ENCODE measurements at places on chromosomes 6 and 20. TPM values are rescaled to one million over a fixed set of nuclear protein-coding genes. Genes with fewer than 3 reads are reported as not detected.

DNA sequence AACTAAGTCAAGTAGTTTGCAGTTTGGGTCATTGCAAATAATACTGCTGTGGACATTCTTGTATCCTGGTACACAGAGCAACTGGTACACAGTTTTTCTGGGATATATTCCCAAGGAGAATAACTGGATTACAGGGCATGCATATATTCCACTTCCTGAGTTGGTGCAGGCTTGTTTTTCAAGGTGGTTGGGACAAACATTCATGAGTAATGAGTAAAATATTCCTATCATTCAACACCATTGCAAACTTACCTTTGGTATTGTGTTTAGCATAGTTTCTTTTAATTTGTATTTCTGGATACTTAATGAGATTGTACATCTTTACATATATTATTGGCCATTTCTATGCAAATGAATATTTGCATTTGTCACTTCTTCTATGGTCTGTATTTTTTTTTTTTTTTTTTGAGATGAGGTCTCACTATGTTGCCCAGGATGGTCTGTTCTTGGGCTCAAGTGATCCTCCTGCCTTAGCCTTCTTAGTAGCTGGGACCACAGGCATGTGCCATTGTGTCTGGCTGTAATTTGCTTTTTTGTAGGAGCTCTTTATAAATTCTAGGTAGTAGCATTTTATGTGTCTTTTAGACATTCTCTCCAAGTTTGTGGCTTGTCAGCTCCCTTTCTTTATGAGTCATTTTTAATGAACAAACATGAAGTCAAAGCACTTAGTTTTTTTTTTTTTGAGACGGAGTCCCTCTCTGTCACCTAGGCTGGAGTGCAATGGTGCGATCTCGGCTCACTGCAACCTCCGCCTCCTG, 158.7 kb downstream of the SOX4 start:
- no peak for DNase-seq

GRCh38 chr6:82619573-82619972, 256.0 kb downstream of the TPBG start:
- no peak for DNase-seq

DNA sequence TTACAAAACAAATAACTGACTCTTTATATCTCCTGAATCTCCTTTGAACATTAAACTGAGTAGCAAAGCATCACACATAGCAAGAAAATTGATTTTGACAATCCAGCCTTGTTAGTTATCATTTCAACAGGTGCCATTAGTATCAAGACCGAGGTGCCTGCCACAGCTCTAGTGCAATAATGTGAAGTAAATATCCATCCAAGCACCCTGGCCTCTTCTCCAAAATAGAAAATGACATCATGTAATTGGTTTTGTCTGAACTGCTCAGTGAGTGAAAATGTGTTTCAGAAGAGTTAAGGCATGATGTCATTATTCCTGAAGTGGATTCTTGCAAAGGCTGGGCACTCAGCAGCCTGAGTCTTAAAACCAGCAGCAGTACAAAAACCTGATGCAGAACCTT, 341.4 kb downstream of the PLCB1 start:
- DNase-seq, result no peak

- no peak for DNase-seq
Observed at GRCh38 chr6:132973514-132973993, 159.2 kb downstream of the RPS12 start.

GRCh38 chr6:125792172-125792571, 1.4 kb downstream of the NCOA7 start:
- DNase-seq, result no peak

GRCh38 chr20:10433014-10433622, 904 bp downstream of the MKKS start:
- DNase-seq, result no peak

SRMS gene
- not detected for total RNA-seq

GRCh38 chr6:109623288-109623687, 67.7 kb downstream of the AK9 start:
- no peak for DNase-seq

GRCh38 chr6:92779746-92780145, 639.6 kb downstream of the EPHA7 start:
- DNase-seq, result no peak

- DNase-seq, result no peak
Observed at GRCh38 chr6:21883595-21884328, 290.2 kb downstream of the SOX4 start.

DNA sequence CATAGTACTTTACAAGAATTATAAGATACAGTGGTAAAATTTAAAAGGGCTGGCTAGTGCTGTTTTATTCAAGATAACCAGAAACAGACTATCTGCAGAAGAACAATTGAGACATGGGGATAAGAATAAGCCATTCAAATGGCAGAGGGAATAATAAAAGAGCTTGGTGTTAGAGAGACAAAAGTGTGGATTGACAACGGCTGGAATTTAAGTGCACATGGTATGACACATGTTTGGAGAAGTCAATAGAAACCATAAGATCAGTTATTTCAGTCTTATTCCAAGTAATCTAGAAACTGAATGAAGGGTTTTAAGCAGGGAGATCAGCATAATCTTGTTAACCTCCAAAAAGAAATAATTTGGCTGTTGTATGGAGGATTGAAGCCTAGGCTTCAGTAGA, 1205.5 kb upstream of the CITED2 start:
- no peak for DNase-seq
